ENCODE measurements at places on chromosomes 5 and 9.

DNA sequence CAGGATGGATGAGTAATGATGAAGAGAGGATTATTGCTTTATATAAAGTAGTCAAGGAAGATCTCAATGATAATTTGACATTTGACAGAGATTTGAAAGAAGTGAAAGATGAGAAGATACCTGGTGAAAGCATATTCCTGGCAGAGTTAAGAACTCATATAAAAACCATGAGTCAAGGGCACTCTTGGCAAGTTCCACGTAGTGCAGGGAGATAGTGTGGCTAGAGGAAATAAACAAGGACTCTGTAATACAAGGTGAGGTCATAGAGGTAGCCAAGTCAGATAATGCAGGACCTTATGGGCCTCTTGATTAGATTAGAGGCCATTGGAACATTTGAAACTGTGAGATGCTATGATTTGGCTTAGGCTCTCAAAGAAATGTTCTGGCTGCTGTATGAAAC lies 72.3 kb downstream of the HCN1 start:
- DNase-seq: no peak

GRCh38 chr5:41893074-41893851 lies 10.9 kb upstream of the RIMOC1 start:
- DNase-seq: no peak

DNA sequence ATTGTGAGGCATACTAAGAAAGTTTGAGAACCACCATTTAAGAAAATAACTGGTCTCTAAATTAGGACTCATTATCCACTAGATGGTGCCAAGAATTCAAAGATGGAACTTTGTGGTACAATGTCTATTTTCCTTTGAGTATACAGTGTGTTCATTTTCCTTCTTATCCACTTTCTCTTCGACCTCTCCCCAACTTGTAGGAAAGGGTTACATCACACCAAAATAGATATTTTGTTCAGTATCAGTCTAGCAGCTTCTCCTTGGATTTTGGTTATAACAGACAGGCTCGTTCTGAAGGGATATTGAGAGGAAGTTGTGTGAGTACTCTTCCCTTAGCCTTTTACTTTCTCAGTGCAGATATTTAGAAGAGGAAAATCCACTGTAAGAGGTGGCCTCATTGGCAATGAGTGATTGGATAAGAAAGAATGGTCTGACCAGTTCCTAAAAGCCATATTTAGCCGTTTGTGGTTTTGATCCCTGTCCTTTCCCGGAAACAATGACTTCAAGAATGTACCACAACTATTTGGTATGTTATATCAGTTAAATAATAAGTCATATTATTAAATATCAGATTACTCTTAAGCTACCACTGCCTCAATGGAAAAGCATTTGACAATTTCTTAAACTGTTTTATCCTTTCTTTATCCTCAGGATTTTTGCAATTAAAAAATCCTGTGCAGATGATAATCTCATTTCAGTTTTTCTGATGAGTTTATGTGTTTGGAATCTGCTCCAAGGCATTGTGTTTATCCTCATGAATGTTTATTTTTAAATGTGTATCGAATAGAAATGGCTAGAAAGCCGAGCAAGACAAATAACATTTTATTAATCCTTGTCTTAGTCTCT lies 69.0 kb upstream of the GRAMD2B start:
- no peak for DNase-seq

DNA sequence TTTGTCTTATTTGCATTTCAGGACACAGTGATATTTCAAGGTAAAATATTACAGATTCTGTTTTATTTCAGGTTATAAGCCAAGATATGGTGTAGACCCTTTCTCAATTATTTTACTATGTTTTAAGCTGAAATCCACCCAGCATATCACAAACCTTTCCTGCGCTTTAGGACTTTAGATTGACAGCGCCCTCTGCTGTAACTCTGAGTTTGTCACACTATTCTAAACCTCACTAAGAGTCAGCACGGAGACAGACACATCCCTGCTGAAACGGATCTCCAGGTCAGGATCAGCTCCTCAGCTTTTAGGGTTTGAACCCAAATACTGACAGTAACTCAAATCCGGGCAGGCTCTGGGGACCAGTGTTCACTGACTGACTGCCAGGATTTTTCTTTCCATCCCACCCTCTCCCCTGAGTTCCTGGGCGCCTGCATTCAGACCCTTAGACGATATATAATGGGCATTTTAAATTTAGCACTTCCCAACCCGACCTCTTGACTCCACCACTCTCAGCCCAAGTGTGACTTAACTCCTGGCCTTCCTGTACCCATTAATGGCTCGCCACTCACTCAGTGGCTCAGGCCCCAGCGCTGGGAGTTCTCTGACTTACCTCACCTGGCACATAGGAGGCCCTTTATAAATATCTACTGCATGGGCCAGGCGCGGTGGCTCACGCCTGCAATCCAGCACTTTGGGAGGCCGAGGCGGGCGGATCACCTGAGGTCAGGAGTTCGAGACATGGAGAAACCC lies 33.5 kb downstream of the TLX3 start:
- no peak for DNase-seq

DNA sequence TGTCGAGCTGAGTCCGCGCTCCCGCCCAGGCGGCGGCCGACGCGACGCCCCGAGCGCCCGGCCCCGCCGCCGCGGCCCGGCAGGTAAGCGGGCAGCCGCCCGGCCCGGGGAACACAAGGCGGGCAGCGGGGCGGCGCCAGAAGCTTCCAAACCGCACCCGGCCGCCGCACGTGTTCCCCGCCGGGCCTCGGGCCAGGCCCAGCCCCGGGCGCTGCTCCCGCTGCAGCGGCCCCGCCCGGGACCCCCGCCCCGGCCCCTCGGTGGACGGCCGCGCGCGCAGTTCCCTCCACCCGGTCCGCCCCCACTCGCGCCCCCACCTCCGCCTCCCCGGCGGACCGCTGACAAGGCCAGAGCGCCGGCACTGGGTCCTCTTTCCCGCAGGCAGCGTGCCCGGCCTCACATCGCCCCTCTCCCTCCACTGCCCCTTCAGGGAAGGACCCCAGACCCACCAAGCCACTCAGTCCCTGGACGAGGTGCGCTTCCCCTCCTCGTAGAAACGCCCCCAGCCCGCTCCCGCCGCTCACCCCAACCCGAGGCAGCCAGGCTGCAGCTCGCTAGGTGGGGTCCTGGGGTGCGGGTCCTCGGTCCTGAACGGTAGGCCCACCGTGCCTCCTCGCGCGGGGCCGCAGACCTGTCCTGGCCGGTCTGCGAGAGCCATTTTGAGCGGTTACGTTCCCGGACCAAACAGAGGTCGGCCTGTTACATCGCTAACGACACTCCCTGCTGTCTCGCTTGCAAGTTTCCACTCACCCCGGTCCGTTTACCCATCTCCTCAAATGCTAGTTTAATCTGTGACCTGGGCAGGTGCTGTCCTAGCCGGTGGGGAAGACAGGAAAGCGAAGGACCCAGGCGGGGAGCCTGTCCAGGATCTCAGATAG lies 475 bp downstream of the WDR5 start:
- no peak for DNase-seq

DNA sequence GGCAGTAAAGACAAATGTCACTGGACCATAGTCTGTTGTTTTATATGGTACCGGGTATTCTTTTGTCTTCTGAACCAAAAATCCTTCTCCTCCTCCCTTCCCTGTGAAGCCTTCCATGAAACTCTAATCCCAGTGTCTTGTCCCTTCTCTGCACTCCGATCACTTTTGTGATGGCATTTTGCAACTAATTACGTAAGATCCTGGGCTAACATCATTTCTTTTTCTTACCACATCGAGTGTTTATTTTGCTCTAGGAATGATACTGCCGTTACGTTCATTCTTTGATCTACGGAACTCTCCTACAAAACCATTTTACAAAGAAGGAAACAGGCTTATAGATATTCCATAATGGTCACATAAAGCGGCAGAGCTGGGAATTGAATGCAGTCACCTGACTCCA lies 33.7 kb downstream of the SNX18 start:
- no peak for DNase-seq

GRCh38 chr9:89530726-89531125 lies 32.8 kb upstream of the SEMA4D start:
- DNase-seq: no peak

DNA sequence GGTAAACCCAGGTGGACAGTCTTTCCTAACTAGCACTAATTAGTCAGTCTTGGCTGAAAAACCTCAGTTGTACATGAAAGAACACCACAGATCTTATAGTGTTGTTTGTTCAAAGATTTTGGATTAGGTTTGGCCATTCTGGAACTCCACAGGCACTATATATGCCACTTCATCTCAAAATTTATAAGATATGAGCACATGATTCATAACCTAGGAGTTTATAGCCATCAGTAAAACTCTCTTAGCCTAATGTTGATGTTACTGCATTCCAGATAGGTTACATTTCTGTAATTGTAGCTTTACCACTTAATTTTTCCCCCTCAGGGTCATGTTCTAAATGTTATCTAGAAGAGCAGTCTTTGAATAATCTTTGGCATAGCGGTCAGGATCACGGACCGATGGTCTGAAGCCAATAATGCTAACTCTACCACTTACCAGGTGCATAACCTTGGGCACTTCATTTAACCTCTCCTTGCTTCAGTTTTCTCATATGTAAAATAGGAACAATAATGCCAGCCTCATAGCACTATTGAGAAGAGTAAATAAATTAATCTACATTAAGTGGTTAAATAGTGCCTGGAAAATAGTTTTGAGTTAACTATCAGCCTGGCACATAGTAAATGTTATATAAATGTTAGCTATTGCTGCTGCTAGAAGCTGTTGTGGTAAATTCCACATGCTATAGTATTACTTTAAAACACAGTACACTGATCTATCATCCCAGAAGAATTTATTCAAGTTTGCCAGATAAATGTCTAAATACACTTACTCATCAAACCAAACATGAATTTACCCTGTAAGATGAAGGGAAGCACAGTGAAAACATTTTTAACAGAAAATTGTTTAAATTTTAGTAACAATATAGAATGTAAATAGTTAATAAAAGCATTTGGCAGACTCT lies 743.9 kb downstream of the NR2F1-AS1 start:
- DNase-seq: no peak

GRCh38 chr5:56829137-56829908 lies 14.0 kb downstream of the MAP3K1 start:
- no peak for DNase-seq

GRCh38 chr5:133129950-133130349 lies 78.1 kb downstream of the HSPA4 start:
- no peak for DNase-seq

GRCh38 chr5:119355685-119356611 lies at the start of gene TNFAIP8:
TSS of gene TNFAIP8 (plus strand) at chr5:119356019. CDS start at chr5:119356091, 72 bp downstream.
- no peak for DNase-seq

DNA sequence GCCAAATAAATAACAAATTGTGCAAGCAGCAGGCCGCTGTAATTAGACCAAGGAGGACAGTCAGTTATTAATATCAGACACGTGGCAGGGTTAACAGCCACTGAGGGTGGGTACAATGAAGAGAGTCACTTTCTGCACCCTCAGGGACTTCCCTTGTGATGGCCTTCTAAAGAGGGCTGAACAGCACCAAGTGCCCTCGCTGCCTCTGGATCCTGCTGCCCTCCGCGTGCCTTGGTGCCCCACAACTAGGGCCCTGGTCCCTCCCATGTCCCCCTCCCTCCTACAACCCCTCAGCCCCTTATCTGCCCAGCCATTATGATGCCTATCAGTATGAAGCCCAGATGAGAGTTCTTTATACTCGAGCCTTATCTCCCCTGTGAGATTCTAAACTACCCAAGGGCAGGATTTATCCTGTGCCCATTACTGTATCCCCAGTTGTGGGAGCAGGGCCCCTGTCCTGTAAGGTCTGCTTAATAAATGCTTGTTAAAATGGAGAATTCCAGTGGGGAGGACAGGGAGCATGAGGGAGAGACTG lies 37.3 kb downstream of the PCDH1 start:
- DNase-seq: no peak

- no peak for DNase-seq
Measured at GRCh38 chr9:7145361-7146069, 387.7 kb downstream of the KDM4C start.

GRCh38 chr5:135326296-135327254 lies 72.5 kb downstream of the MACROH2A1 start:
- no peak for DNase-seq

DNA sequence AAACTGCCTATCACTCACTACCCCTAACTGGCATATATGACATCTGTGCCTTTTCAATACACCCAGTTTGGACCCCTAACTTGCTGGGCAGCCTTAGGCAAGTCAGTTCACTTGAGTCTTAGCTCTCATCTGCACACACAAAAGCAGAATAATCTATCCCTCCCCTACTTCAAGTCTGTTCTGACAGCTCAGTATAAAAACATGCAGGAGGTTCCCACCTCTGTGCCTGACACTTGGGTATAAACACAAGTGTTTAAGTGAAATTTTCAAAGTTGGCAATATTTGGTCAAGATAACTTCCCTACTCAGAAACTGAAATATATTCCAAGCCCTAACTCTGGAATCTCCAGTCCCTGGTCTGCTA lies 12.6 kb downstream of the HNRNPH1 start:
- DNase-seq: no peak

GRCh38 chr9:12658531-12659209 lies 34.5 kb upstream of the TYRP1 start:
- DNase-seq: no peak

DNA sequence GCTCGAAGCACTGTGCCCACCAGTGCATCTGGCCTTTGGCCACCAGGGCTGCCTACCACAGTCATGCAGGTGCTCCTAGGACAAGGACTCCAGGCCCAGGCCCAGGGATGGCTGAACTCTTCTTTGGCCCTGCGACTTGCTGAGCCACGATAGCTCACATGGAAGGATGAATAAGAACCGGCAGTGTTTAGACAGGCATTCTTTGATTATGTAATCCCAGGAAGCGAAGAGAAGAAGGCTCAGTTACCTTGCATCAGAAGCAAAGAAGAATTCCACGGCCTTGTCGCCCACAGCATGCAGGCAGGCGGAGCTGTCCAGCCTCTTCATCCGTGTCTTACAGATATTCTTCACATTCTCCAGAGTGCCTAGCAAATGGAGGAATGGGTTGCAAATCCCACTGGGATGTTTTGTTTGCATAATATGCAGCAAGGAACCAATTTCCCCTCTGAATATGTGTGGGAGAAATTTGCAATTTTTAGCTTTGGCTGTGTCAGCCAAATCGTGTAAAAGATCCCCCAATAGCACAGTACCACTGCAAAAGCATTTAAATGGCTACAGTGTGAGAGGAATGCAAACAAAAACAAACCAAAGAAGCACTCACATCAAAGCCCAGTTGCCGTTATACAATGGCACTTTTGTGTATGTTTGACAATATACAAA lies 29.1 kb downstream of the GFPT2 start:
- no peak for DNase-seq

- DNase-seq: no peak
Measured at GRCh38 chr5:79754865-79755555, 65.4 kb downstream of the CMYA5 start.

GRCh38 chr5:139273322-139273571 lies 20.3 kb upstream of the MATR3 start:
- DNase-seq: no peak

Data from SIG-M5 (cell line).